T-helper 1 cell (primary cell): ENCODE measurements at places on chromosomes 12 and 14.
A peak's percentile ranks its signal among the peaks of the same experiment; 100 is the strongest.

DNA sequence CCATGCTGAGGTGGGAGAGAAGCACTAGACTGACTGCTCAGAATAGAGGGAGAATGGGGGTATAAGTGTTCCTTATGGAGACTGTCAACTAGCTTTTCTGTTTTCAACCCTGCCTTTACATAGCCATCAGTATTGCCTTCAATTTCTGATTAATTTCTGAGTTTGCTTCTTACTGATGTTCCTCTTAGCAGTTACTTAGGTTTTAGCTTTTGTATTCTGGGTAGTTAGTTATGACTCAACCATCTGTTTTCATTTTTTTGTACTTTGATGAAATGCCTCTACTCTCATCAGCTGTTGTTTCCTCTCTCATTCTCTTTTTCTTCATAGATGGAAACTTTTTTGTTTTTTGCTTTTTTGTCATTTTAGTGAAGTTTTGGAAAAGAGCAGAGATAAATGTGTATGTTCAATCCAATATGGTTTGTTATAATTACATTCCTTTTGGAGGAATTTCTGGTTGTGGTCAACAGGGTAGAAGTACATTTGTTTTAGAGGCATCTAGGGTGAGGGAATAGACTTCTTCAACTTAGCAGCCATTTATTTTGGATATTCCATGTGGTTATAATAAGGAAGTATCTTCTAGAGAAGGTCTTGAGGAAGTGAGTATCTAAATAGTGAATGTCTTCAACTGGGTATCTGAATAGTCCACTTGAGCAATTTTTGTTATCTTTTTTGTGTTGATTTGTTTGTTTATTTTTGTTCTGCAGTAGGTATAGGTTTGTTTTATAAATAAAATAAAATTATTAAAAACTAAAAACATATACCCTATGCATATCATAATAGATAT lies 29.6 kb downstream of the PMCH start:
- DNase-seq: peak; percentile 56

- no peak for DNase-seq
Observed at GRCh38 chr12:99027461-99027860, 382.4 kb downstream of the APAF1 start.

GRCh38 chr14:87690076-87690613 lies 302.8 kb downstream of the GALC start:
- DNase-seq: no peak

DNA sequence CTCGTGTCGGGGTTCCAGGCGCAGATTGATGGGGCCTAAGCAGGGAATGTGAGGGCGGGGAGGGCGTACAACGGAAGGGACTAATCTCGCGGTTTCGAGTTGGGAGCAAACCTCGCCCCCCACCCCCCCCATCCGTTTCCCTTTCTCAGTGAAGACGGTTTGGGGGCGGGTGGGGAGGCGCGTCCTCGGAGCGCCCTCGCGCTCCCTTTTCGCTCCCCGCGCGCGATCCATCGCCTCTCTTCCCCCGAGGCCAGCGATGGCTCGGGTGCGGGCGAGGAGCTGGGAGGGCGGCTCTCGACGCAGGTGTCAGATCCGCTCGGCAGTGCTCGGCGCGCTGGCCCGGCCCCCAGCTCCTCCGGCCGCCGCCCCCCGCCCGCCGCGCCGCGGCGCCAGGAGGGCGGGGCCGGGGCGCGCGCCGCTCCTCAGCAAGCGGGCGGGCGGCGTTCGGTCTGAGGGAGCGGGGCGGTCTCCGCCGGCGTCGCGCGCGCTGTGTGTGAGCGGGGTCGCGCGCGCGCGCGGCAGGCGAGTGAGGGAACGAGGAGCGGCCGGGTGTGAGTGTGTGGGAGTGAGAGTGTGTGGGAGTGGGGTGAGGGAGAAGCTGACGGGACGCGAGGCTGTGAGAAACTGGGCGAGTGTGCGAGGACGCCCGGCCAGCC lies at the start of gene RIMKLB:
TSS of gene RIMKLB (plus strand) at position 516 of the 656 bp plus-strand sequence. CDS start 15,876 bp downstream, outside the sequence.
- peak; percentile 65 for DNase-seq

DNA sequence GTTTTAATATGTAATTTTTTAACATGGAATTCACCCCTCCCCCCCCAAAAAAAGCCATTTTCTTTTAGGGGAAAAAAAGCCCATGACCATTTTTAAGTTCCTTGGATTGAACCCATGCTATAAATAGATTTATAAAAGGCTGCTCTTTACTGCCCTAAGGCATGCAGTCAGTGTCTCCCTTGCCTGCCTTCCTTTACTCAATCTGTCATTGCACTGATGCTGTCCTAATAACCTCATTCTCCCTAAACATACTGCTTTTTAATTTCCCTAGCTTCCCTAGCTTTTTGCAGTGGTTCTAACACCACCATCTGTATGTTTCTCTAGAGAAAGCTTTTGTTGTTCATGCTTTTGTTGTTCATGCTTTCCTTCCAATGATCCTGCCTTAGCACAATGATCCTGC lies 83.0 kb downstream of the SLC2A13 start:
- DNase-seq: no peak

DNA sequence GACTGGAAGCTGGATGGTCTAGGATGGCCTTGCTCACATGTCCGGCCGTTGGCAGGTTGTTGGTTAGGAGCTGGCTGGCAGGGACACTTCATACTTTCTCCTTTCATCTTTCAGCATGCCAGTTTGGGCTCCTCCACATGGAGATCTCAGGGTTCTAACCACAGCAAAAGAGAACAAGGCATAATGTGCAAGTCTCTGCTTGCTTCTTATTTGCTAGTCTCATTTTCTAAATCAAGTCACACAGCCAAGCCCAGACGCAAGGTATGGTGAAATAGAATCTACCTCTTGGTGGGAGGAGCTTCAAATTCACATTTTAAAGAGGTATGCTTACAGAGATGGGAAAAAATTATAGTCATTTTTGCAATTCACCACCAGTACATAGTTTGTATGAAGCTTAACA lies 69.1 kb upstream of the NAP1L1 start:
- DNase-seq: no peak

DNA sequence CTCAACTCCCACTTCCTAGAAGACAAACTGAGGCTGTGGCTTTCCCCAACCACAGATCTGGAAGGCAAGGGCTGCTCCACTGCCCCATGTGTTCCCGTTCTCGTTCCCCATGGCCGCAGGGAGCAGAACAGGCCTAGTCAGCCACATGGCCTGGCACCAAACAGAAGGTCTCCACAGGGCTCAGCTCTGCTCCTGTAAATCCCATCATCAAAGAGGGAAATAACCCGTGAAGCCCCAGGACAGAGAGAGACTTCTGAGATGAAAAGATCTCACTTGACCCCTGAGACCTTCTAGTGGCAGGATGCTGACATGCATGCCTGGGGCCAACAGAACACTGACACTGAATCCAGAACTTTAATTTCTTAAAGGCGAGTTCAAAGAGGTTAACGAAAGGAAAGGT lies 68.9 kb downstream of the BCL11B start:
- no peak for DNase-seq

- DNase-seq: no peak
Observed at GRCh38 chr14:77761205-77761931, 412 bp upstream of the SNW1 start.

GRCh38 chr12:122659579-122659978 lies 43.6 kb downstream of the HCAR2 start:
- no peak for DNase-seq

GRCh38 chr12:4272424-4273272 lies 914 bp upstream of the CCND2 start:
- DNase-seq: peak; percentile 60

DNA sequence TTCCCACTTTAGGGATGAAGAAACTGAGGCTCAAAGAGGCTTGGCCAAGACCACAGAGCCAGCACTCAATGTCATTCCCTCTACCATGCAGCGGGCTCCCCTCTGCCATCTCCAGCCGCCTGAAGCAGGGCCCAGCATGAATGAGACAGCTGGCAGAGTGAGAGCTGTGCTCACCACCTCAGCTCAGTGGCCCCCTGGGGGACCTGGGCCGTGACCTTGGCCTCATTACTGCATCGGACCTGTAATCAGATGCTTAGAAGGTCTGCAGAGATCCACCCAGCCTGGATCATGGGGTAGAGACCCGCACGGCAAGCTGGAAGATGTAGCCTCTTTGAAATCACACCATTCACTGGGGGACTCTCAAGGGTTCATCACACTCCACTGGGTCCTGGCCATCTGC lies 22.7 kb upstream of the CORO1C start:
- no peak for DNase-seq

- no peak for DNase-seq
Observed at GRCh38 chr14:55212634-55213033, 21.2 kb upstream of the DLGAP5 start.

DNA sequence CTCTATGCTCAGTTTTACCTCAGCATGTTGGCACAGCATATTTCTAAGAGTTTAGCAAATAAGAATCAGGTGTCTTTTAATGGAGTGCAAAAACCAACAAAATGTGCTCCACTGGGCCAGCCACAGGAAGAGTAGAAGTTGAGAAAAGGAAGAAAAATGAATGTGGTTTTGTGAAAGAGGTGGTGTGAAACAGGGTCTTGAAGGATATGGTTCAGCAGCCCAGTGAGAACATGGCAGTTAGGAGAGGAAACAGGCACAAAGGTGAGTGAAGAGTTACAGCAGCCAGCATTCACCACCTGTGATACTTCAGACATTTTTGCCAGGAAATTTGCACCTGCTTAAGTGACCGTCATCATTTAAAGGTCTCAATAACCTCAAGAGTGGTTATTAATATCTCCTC lies 2.4 kb downstream of the STAB2 start:
- no peak for DNase-seq

- DNase-seq: no peak
Observed at GRCh38 chr12:13144266-13144828, 40.9 kb upstream of the GSG1 start.

GRCh38 chr12:124577986-124578385 lies 10.6 kb upstream of the NCOR2 start:
- no peak for DNase-seq

DNA sequence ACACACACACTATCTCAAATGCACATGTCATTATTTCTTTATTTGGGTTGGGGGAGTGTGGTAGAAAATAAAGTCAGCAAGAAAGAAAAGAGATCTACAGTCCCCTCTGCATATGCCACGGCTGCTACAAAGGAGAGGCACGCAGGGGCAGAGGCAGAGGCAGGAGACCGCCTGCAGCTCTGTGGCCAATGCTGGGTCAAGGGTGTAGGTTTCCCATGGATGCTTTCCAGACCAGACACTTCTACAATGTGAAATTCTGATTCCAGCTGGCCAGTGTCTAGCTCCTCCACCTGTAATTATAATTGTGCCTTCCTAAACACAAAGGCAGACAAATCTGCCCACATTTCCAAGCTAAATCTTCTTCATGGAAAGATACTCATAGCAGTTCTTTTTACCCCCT lies 19.2 kb downstream of the VPS37B start:
- no peak for DNase-seq

GRCh38 chr12:67239061-67239460 lies 30.1 kb upstream of the CAND1 start:
- no peak for DNase-seq

DNA sequence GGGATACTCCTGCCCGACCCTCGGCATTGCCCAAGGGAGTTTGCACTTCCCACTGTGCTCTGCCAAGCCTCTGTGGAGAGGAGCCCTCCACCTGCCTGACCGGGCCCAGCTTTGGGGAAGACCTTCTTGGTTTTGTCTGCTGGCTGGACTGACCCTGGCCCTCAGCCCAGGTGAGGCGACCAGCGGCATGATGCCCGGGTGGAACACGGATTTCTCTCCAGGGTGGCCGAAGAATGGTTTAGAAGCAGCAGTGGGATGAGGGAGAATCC lies 15.6 kb downstream of the ZBTB42 start:
- DNase-seq: no peak

DNA sequence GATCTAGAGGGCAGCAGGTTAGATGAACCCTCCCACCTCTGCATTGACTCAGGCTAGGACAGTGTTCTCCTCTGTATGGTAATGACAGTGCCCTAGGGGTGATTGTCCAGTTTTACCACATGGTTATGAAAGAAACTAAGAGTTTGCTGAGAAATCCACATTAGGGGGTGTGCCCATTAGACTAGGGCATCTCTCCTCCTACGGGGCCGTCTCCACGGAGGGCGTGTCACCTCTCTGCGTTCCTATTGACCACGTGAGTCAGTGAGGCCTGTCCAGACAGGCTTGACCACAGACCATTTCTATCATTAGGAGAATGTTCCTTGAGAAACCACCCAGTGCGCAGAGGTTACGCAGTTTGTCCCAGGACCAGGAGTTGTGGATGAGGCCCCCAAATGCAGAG lies 8.3 kb downstream of the MVK start:
- DNase-seq: no peak

- DNase-seq: no peak
Observed at GRCh38 chr12:75820848-75821578, 210.6 kb downstream of the PHLDA1 start.

- no peak for DNase-seq
Observed at GRCh38 chr14:73402579-73402978, 55.8 kb downstream of the NUMB start.
